ENCODE measurements at places on chromosomes 2 and 18.
A peak's percentile ranks its signal among the peaks of the same experiment; 100 is the strongest.

- no peak for DNase-seq
Measured at GRCh38 chr2:98390571-98391476, 44.6 kb downstream of the CNGA3 start.

GRCh38 chr2:174135981-174136380 is 112.4 kb downstream of the OLA1 start:
- DNase-seq: no peak

DNA sequence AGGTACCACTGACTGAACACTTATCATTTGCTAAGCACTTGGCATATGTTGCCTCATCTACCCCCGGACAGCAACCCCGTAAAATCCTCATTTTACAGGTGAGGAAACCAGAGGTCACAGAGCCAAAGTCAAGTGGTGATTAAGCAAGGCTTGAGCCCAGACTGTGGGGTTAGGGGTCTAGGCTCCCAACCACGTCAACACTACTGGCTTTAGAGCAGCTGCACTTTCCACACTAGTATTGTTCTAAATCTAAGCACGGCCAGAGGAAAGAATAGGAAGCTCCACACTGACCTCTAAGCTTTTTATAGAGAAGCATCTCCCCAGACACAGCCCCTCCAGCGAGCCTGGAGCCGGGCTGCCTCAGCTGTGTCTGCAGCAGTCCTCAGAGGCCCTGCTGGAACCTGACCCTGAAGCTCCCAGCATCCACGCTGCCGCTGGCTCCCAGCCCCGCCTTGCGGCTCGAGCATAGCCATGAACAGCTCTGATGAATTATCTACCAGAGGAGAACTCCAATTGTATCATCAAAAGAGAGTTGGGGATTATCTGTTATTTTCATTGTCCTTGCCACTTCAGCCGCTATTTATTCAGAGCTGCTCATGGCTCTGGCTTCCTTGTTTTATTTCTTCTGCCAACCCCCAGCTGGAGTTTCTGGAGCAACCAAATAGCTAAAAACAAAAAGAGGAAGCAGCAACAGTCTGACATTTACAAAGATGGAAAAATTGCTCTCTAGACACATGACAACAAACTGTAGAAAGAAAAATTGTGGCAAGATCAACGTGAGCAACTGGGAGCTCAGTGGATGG is 62.2 kb upstream of the RTN4 start:
- no peak for DNase-seq

- DNase-seq: peak; percentile 76
Measured at GRCh38 chr2:230864605-230865306, at the start of gene ITM2C. ITM2C (plus strand) TSS chr2:230864942; CDS start chr2:230865026, 84 bp downstream.

DNA sequence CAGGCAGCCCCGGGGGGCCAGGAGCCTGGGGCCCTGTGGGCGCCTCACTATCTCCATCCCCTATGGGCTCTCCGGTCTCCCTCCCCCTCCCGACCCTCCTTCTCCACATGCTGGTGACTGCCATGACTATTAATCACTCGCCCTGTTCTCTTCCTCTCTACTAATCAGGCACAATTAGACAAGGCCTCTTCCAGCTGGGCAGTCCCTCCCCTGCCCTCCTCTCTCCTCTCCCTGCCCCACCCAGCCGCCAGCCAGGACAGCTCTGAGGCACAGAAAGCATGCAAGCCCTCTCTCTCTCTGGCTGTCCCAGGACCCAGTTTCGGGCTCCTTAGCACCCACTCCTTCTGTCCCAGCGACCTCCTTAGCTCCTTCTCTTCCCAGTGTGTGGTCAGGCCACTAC is 5.8 kb downstream of the ASIC4 start:
- DNase-seq: no peak

DNA sequence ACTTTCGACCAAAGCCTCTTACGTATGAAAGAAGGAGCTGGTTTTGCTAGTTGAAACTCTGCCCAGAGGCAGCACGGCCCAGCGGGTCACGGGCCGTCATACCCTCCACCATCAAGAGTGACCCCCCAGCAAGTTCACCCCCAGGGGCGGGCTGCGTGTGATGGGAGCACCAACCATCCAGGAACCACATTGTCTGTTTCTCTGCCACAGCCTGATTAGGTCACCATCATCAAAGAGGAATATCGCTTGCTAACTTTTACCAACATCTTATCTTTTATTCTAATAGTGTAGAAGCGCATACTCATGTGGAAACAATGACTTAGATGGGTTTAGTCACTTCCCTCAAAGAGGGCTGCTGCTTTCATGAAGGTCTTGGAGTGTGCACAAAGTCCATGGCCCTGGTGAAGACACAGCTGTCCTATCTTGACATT is 116.6 kb upstream of the SMIM21 start:
- DNase-seq: no peak

GRCh38 chr2:172081221-172082022 is 3.9 kb upstream of the DLX1 start:
- peak; percentile 3 for DNase-seq

DNA sequence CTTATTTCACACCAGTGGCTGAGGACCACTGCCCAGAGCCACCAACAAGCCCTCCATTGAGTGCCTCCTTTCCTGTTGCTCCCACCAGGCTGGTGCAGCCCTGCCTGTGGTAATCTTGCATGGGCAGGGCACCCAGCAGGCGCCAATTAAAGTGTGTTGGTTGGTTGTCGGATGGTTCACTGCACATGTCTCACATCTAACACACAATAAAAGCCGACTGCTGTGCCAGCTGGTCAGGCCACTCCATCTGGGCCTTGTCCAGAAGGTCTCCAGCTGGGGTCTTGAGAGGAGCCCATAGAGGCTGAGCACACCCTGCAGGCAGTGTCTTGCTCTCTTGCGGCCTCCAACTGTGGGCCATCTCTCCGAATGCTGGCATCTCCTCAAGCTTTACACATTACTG is 494.8 kb upstream of the KLHL29 start:
- DNase-seq: no peak

- DNase-seq: no peak
Measured at GRCh38 chr2:132761437-132761836, 91.4 kb upstream of the LYPD1 start.

DNA sequence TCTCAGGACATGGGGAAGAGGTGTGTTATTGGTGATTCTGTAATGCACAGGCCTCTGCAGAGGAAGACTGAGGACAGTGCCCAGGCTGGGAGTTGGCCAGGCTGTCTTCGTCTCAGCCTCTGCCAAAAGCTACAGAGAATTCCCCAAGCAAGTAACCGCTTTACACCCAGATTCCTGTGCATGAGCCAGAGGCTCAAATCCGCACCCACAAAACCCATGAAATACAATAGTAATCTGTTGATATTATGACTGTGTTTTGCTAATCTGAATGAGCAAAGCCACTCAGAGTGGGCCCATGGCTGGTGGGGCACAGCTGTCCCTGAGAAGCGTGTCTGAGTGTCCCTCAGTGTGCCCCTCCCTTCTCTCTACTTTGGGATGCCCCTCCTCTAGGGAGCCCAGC is 149.5 kb upstream of the PXDN start:
- no peak for DNase-seq

- DNase-seq: no peak
Measured at GRCh38 chr2:43262951-43263350, 36.5 kb upstream of the ZFP36L2 start.

DNA sequence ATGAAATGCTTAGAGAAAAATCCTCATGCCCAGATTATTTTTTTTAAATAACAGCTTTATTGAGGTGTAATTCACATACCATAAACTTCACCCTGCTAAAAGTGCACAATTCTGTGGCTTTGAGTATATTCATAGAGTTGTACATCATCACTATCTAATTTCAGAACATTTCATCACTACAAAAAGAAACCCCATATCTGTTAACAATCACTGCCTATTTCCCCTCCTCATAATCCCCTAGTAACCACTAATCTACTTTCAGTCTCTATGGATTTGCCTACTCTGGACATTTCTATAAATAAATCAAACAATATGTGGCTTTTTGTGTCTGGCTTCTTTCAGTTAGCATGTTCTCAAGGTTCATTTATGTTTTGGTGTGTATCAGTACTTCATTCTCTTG is 51.4 kb downstream of the OSBPL1A start:
- no peak for DNase-seq

DNA sequence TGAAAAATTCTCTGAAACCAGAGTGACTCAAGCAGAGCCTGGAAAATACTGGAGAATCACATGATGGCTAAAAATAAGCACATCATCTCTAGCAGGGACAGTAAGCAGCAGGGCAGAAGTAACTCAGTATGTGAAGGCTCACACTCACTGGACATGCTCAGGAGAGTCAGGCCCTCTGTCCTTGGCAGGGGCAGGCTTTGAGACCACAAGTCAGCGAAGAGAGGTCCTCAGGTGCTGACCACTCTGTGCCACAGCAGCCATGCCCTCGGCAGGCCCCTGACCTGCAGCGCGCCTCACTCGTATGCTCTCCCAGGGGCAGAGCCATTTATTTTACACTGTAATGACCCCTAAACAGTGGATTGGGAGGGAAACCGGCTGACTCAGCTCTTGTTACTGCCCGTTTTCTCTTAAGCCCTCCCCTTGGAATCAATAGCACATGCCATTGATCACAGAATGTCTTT is 76.8 kb downstream of the MAPRE2 start:
- no peak for DNase-seq

- DNase-seq: no peak
Measured at GRCh38 chr2:141711627-141712026, 419.2 kb downstream of the LRP1B start.

DNA sequence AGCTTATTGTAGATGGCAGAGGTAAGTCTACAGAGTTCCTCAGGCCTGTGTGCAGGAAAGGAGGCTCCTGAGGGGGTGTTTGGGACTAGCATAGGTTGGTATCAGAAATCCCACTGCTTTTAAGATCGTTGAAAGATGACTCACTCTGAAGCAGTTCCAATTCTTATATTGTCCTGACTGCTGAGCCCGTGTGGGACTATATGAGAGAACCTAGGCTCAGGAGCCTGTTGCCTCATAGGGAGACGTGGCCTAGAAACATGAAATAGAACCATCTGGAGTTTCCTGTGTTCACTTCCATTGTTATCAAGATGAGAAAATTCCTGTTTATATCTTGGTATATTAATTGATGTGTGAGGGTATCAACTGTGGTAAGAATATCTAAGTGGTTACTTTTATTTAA is 5.7 kb downstream of the CCT7 start:
- DNase-seq: no peak

- DNase-seq: no peak
Measured at GRCh38 chr2:203763938-203764664, 57.7 kb downstream of the CD28 start.

DNA sequence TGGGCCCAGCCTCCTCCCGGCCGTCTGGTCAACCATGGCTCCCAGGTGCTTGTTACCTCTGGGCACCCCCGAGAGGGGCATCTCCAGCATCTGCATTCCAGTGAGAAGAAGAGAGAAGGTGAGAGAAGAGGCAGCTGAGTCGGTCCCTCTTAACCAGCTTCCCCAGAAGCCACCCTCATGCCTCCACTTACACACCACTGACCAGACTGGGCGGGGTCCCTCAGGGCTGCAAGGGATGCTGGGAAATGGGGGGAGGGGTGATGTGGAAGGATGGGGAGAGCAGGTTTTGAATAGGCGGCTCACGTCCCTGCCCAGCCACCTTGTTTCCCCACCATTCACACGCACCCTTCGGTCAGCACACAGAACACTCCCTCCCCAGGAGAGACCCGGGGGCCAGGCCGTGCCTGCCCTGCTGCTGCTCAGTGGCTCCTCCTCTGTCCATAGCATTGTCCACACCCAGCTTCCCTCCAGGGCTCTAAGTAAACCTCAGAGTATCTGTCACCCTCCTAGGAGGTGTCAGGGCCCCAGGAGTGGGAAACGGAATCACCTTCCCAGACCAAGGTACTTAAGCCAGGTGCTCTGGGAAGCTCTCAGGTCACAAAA is 34.7 kb downstream of the GBX2 start:
- DNase-seq: no peak

- DNase-seq: peak; percentile 16
Measured at GRCh38 chr2:219396863-219397457, 9.2 kb upstream of the DNPEP start.

- DNase-seq: no peak
Measured at GRCh38 chr2:34652636-34653035, 1053.5 kb upstream of the FAM98A start.

DNA sequence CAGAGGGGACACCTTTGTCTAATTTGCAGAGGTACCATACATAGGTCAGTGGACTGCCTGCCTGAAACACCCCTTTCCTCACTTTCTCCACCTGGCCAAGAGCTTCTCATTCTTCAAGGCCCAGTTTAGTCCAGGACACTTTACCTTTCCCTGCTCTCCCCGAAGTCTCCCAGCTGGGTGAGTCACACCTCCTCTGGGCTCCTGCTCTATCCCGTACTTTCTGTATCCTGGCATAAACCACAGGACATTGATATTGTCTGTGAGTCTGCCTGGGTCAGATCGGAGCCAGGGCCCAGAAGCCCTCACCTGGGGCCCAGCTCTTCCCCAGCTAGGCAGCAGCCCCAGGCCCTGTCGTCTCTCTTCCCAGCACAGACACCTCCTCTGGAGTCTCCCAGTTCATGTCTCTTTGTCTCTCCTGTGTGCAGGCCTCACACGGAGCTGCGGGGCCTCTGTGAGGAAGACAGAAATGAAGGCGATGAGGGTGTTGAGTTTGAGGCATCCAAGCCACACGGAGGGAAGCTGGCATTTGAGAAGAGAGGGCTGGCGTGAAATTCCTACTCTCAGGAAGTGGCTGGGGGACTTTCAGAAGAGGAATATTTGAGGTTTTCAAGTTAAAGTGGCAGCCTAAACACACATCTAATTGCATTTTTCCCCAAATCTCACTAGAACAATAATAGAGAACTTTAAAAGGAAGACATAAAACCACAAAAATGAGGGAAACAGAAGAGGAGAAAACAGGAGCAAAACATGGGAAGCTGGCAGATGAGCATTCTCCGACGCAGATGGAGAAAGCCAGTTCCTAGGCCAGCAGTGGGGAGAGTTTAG is 79.6 kb upstream of the LAPTM4A start:
- no peak for DNase-seq

DNA sequence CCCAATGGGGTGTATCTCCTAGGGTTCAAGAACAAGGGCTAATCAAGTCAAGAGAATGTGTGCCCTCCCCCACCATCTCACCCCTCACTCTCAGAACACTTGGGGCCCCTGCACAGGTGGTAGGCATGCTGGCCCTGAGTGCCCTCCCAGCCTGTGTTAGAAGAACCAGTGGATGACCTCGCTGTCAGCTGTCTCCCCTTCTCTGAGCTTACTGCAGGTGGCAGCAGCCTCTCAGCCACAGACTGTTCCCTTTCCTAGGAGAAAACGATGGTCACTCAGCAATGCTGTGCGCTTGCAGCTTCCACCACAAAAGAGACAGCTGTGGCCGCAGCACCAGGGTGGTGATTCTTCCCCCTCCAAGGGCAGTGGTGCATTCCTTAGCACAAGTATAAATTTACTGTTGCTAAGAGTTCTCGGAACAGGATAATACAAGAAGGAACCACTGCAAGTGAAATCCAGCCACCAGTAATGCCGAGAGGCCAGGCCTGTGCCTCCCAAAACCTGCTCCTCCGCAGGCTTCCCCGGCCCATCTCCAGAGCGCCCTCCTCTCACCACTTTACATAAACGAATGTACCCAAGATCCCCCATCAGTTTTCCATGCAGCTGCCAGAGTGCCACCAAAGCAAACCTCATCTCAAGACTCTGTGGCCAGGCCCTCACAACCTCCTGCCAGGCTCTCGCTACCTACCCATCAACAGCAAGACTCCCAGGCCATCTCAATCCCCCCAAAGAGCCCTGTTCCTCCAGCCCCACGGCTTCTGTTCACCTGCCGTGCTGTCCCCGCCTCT is 935 bp upstream of the RAMP1 start:
- DNase-seq: peak; percentile 42

- no peak for DNase-seq
Measured at GRCh38 chr2:72222829-72223564, 75.3 kb upstream of the CYP26B1 start.

- no peak for DNase-seq
Measured at GRCh38 chr2:24623535-24623934, 132.5 kb downstream of the NCOA1 start.

GRCh38 chr2:17149945-17150344 is 368.3 kb downstream of the RAD51AP2 start:
- no peak for DNase-seq

- DNase-seq: no peak
Measured at GRCh38 chr2:25740810-25741381, 67.5 kb upstream of the DTNB start.
